ENCODE measurements at places on chromosomes 6 and 20. TPM values are rescaled to one million over a fixed set of nuclear protein-coding genes. Genes with fewer than 3 reads are reported as not detected.

The SLC12A5 gene
- 3.2 TPM for total RNA-seq

The ADGRF4 gene
- total RNA-seq, result 2.8 TPM

The OPN5 gene
- total RNA-seq, result not detected

The IP6K3 gene
- total RNA-seq, result not detected

The HCK gene
- not detected for total RNA-seq

The TGM3 gene
- not detected for total RNA-seq

The ATAT1 gene
- total RNA-seq, result 6.1 TPM

The BMP7 gene
- not detected for total RNA-seq

The SGK2 gene
- total RNA-seq, result 0.04 TPM

The PRL gene
- total RNA-seq, result not detected

The BTNL2 gene
- total RNA-seq, result not detected

GRCh38 chr6:42565823-42566613 is 2.2 kb downstream of the UBR2 start:
- no peak for DNase-seq

GRCh38 chr6:109024784-109025183 is 69.9 kb downstream of the SESN1 start:
- DNase-seq, result no peak

GRCh38 chr20:25227317-25227831 is 20.5 kb upstream of the PYGB start:
- peak; percentile 60 for DNase-seq

- no peak for DNase-seq
Observed at GRCh38 chr6:87210979-87211378, 55.6 kb downstream of the ZNF292 start.

GRCh38 chr6:164216368-164216767 is 801.9 kb downstream of the QKI start:
- no peak for DNase-seq

GRCh38 chr6:129860908-129861665 is at the start of gene TMEM244:
TMEM244 (minus strand) TSS chr6:129861315; CDS start chr6:129861188, 127 bp downstream.
- DNase-seq, result peak; percentile 60

GRCh38 chr20:49590163-49591017 is 22.5 kb upstream of the PTGIS start:
- no peak for DNase-seq

DNA sequence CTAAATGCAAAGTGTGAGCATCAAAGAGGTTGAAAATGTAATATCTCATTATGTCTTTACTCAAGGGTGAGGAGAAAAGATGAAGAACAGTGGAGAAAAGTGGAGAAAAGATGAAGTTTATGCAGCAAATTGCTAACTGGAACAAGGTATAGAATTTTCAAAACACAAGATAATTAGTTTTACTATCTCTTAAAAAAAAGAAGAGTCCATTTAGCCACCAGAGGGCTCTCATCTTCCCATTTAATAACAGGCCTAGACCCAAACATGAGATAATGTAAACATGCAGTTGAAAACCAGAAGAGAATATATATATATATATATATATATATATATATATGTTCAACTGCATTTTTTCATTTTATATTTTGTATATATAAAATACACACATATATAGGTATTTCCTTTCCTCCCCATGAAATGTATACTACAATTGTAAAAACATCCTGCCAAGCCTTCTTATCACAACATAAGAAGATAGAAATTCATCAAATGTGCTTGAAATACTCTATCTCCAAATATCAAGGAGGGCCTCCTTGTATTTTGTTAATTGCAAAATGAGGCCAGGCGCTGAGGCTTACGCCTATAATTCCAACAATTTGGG is 78.4 kb downstream of the ADTRP start:
- peak; percentile 41 for DNase-seq

- no peak for DNase-seq
Observed at GRCh38 chr6:140321891-140322290, 947.4 kb upstream of the CITED2 start.
